Inflammatory macrophage treated with lipopolysaccharide for 4 hours (primary cell): ENCODE measurements at places on chromosomes 7 and 10.

GRCh38 chr7:139972029-139972428, 90.7 kb downstream of the PARP12 start:
- no peak for DNase-seq

GRCh38 chr7:121107923-121108498, 119.5 kb downstream of the CPED1 start:
- peak; percentile 76 for DNase-seq

GRCh38 chr10:44986179-44986578, 7.6 kb upstream of the DEPP1 start:
- no peak for DNase-seq

GRCh38 chr10:23418051-23418681, 20.7 kb upstream of the OTUD1 start:
- no peak for DNase-seq

- no peak for DNase-seq
Measured at GRCh38 chr10:16987206-16987621, 142.4 kb downstream of the CUBN start.

GRCh38 chr7:43592326-43592725, 9.4 kb downstream of the STK17A start:
- no peak for DNase-seq

DNA sequence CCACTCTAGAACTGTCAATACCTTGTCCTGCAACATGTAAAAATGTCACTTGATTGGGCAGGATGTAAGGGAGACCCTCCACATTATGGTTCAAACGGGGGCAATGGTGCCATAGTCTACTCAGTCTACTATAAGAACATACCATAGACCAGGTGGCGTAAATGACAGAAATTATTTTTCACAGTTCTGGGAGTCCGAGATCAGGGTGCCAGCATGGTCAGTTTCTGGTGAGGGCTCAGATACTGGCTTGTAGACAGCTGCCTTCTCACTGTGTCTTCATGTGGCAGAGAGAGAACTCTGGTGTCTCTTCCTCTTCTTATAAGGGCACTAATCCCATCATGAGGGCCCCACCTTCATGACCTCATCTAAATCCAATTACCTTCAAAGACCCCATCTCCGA, 18.7 kb upstream of the TMEM178B start:
- DNase-seq, result no peak

DNA sequence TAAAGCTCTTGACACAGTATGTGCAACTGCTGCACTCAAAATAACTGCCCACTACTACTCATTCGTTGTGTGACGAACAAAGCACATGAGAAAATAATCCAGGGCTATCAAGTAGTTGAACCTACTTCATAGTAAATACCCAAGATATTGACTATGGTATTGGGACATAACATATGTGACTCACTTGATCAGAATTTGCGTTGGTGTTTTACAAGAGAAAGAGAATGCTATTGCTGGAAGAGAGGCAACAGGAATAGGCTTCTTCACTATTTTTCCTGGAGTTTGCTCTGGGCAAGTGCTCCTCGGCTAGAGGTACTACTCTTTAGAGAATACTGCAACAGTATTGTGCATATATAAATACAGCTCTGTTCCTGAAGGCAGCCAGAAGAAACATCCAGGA, 2.5 kb downstream of the DGKB start:
- no peak for DNase-seq

DNA sequence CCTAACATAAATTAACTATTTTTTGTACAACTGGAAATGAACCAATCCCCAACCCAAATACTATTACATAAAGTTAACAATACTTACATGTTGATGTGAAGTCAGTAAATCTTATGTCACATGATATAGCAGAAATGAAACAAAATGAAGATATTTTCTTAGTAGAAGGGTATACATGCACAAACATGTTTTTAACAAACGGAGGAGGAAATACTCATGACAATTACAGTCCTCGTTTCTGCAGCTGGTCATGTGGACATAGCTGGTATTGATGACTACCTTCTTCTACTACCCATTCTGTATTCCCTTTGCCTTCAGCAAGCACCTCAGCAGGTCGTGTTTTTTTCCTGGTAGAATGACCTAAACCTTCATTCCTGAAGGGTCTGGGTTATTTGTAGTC, 252.3 kb downstream of the HTR7 start:
- no peak for DNase-seq

DNA sequence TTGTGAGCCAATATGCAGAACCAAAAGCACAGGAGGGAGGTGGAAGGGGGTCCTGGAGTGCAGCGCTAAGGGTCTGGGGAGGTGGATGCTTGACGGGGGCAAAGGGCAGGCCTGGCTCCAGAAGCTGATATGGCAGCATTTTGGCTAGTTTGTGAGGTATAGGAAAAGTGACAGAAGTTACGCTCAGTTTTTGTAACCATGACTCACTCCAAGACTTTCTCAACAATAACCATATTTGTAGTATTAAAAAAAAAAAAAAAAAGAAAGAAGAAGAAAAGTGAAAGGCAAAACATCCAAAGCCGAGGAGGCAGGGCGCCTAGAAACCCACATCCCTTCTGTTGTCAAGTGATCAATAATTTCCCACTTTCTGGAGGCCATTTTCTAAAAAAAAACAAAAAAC, 92.3 kb downstream of the RNF216 start:
- peak; percentile 84 for DNase-seq

- no peak for DNase-seq
Measured at GRCh38 chr10:67017218-67017617, 91.4 kb downstream of the LRRTM3 start.
